ENCODE measurements at places on chromosomes 11 and 22. TPM values are rescaled to one million over a fixed set of nuclear protein-coding genes. Genes with fewer than 3 reads are reported as not detected.
A peak's percentile ranks its signal among the peaks of the same experiment; 100 is the strongest.

- no peak for DNase-seq
Measured at GRCh38 chr22:39935116-39935515, 25.1 kb upstream of the TMA7B start.

- peak; percentile 73 for DNase-seq
Measured at GRCh38 chr11:45181193-45181888, 34.9 kb downstream of the PRDM11 start.

DNA sequence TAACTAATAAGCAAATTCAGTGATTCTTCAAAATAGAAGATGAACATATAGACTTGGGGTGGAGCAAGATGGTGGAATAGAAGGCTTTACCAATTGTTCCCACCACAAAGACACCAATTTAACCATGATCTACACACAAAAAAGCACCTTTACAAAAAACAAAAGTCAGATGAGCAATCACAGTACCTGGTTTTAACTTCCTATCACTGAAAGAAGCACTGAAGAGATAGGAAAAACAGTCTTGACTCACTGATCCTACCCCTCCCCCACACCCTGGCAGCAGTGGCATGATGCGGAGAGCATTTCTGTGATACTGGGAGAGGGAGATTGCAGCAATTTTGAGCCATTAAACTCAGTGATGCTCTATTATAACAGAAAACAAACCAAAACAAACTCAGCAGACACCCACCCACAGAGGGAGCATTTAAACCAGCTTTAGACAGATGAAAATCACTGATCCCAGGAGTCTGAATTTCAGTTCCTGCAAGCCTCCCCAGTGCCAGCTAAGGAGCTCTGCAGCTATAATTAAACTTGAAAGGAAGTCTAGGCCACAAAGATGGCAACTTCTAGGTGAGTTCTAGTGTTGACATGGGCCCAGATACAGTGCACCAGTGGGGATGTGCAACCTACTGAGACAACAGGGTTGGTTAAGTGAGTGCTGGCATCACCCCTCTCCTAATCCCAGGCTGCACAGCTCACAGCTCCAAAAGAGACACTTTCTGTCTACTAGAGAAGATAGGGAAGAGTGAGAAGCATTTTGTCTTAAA is 161.8 kb upstream of the GRIA4 start:
- no peak for DNase-seq

- DNase-seq: peak; percentile 66
Measured at GRCh38 chr11:94129512-94130297, 1.1 kb downstream of the PANX1 start.

GRCh38 chr11:2397005-2397404 is 3.5 kb upstream of the TSSC4 start:
- DNase-seq: no peak

GRCh38 chr11:128725630-128726319 is 31.9 kb downstream of the FLI1 start:
- peak; percentile 34 for DNase-seq

DNA sequence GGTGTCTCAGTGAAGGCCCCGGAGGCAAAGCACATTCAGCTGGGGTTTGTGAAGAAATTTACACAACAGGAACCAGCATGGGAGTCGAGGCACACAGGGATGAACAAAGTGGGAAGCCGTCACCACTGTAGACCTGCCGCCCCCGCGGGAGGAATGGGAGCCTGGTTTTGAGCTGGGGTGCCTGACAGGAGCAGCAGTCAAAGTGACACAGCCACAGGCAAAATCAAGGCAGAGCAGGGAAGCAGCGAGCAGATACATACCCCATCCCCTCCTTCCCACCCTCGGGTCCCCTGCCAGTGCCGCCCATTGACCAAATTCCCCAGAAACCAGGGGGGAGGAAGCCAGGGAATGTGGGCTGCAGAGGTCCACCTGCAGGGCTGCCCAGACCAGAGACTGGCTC is 20.8 kb downstream of the P2RX3 start:
- DNase-seq: no peak

- DNase-seq: no peak
Measured at GRCh38 chr11:117384045-117384444, 56.4 kb downstream of the CEP164 start.

DNA sequence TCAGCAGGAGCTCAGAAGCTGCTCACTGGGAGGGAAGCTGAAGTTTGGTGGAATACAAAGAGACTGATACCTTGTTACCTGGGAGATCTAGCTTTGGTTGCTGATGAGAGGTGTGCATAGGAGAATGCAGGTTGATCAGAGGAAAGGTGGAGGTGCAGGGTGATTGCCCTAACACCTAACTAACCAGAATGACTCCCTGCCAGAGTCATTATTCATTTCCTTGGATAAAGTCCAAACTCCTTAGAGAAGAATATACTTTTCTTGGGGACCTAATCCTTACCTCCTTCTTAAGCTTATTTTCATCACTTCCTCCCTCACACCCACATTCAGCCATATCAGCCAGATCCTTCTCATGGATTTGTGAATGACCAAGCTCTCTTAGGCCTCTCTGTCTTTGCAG is 814.2 kb upstream of the TENM4 start:
- no peak for DNase-seq

- DNase-seq: peak; percentile 68
Measured at GRCh38 chr22:26380072-26380830, 48.8 kb upstream of the ASPHD2 start.

DNA sequence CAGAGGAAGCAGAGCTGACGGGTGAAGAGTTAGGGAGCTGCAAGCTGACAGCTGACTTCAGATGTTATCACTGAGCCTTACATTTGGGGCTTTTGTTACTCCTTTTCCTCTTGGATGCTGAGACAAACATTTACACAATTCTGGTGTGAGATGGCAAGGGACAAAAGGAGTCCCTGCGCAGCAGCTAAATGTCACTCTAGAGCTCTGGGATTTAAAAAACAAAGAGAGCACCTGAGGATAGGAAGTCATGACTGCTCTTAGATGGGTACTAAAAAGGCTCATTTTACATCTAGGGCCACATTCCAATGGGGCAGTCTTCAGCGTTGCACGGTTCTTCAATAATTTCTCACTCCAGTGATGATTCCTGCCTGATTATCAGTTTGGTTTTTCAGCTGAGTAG is 204.5 kb downstream of the RAB38 start:
- no peak for DNase-seq

DNA sequence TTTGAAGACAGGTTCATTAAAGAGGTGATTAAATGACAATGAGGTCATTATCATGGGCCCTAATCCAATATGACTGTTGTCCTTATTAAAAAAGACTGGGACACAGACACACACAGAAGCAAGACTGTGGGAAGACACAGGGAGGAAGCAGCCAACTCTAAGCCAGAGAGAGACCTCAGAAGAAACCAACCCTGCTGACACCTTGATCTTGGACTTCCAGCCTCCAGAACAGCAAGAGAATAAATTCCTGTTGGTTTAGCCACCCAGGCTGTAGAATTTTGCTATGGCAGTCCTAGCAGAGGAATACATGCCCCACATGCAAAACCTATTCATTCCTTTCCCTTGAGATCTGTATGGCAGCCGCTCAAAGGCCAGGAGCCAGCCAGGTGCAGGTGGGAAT is 35.6 kb upstream of the CACNG2 start:
- DNase-seq: no peak

- no peak for DNase-seq
Measured at GRCh38 chr11:134932761-134933160, 520.7 kb upstream of the B3GAT1 start.

The SLC39A13 gene
- total RNA-seq: 40.1 TPM

The C11orf65 gene
- 2.5 TPM for total RNA-seq

The VSIG2 gene
- not detected for total RNA-seq

The FERMT3 gene
- 5.7 TPM for total RNA-seq

The CTSW gene
- total RNA-seq: 0.82 TPM

The MAJIN gene
- not detected for total RNA-seq

The RASD2 gene
- total RNA-seq: 2.8 TPM

The SMC1B gene
- total RNA-seq: 0.10 TPM

The SEPTIN3 gene
- 0.51 TPM for total RNA-seq

The DDI1 gene
- not detected for total RNA-seq

The LYVE1 gene
- 22.3 TPM for total RNA-seq

The PAX6 gene
- total RNA-seq: 0.92 TPM

The CCDC89 gene
- 3.7 TPM for total RNA-seq

The PYGM gene
- total RNA-seq: 584 TPM

The OVOL1 gene
- 2.1 TPM for total RNA-seq
